ENCODE measurements at places on chromosomes 5 and 9.
A peak's percentile ranks its signal among the peaks of the same experiment; 100 is the strongest.

- DNase-seq: no peak
These were observed 1150.6 kb downstream of the DTWD2 start for GRCh38 chr5:117837786-117838185.

- DNase-seq: no peak
These were observed 212.3 kb upstream of the ATP10B start for GRCh38 chr5:161064297-161064696.

GRCh38 chr5:44885903-44886302, 77.2 kb downstream of the MRPS30 start:
- DNase-seq: no peak

DNA sequence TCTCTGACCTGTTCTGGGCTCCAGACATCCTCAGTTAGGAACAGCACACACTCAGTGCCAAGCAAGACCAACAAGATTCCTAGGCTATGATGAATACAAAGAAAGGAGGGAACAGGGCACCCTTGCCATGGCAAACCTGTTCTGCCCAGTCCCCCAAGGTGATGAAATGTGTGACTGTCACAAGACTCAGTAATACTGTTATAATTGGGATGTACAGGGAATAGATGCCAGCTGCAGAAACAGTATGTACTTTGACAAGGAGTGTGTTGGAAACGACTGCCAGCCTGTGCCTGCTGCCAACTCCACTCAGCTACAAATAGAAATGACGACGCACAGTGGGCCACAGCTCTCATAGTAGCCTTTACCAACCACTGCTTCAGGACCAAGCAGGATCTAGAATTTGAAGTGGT, 453.0 kb downstream of the EFNA5 start:
- DNase-seq: no peak

GRCh38 chr5:51495672-51496071, 112.4 kb downstream of the ISL1 start:
- DNase-seq: no peak

DNA sequence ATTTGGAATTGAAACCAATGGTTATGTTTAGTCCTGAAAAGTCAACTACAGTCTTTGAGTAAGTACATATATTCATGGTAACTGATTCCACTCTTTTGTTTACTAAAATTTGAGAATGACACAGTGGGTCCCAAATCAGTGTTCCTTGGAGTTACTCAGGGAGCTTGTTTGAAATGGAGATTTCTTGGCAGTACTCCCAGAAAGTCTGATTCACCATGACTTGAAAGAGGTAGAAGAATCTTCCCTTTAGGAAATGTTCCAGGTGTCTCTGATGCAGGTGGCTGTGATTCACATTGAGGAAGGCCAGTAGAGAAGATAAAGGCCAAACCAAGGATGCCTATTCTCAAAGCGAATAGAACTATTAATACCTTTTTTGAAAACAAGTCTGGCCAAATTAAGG, 1078.3 kb downstream of the CDH12 start:
- no peak for DNase-seq

DNA sequence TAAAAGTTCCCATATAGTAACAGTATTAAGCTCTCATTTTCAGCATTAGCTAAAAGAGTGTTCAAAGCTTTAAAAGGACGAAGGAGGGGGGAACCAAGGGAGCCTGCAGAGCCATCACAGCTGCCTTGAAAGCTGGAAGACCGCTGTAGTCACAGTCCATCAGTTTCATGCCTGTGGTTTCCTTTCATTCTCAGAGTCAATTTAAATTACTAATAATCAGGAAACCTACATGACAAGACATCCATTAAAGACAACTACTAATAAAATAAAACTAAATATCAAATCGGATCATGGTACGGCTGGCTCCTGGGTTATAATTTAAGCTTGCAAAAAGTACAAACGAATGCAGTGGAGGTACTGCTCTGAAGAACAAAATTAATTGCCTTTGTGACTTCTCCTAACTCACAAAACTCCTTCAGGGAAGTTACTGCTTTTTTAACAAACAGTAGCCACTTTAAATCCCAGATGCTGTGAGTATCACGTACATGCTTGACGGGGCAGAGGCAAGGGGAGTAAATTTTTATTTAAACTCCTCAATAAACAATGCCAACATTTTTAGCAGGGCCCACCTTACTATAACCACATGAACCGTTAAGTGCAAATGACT, 213.5 kb downstream of the DENND1A start:
- DNase-seq: no peak

DNA sequence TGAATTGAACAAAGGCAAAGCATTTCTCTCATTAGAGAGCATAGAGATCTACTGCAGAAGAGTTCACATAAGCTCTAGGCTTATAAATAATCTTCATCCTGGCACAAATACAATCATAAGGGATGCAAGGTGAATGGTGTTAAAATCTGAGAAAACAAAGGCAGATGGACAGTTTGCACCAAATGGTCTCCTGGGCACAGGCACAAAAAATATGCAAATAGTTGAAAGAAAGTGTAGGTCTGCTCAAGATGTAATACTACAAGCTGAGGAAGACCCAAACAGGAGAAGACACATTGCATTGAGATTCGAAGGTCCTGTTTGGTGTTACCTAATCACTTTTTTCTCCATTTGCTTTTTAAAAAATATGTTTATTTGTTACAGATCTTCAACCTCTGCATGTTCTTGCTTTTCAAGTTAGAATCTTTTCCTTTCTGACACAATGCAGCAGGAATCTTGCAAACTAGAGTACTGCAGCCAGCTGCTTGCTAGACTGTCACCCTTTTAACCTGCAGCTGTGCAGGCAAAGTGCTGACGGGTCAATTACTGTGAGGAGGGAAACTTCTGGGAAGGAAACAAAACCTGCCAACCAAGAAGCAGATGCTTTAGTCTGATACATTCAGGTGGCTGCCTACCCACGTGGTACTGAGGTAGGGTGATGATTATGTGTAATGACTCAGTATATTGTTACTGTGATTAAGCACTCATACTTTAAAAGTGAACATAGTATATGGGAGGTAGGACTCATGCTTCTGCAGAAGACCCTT, 1048.6 kb upstream of the SEMA6A start:
- no peak for DNase-seq

GRCh38 chr9:90860826-90861225, 59.2 kb downstream of the SYK start:
- DNase-seq: no peak

DNA sequence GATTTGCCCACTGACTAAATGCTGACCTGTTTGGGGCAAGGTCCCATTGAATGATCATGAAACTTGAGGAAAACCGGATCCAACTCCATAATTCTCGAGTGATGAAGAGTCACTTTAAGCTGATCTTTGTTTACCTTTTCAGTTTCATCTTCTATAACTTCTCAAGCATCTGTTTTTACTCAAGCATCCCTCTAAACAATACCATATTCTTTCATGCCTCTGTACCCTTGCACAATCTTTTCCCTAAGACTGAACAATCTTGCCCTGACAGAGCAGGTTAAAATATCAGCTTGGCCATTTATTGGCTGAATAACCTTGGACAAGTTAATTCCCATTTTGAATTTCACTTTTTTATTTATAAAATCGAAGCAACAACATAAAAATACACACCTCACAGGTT, 39.8 kb downstream of the TYRP1 start:
- DNase-seq: no peak

GRCh38 chr9:79633558-79633957, 61.8 kb downstream of the TLE4 start:
- DNase-seq: no peak

GRCh38 chr9:86308687-86309086, 26.3 kb upstream of the ISCA1 start:
- DNase-seq: no peak

GRCh38 chr5:122316656-122317055, 4.6 kb downstream of the SNCAIP start:
- DNase-seq: no peak

GRCh38 chr5:59222687-59223511, 640.0 kb downstream of the RAB3C start:
- DNase-seq: no peak

DNA sequence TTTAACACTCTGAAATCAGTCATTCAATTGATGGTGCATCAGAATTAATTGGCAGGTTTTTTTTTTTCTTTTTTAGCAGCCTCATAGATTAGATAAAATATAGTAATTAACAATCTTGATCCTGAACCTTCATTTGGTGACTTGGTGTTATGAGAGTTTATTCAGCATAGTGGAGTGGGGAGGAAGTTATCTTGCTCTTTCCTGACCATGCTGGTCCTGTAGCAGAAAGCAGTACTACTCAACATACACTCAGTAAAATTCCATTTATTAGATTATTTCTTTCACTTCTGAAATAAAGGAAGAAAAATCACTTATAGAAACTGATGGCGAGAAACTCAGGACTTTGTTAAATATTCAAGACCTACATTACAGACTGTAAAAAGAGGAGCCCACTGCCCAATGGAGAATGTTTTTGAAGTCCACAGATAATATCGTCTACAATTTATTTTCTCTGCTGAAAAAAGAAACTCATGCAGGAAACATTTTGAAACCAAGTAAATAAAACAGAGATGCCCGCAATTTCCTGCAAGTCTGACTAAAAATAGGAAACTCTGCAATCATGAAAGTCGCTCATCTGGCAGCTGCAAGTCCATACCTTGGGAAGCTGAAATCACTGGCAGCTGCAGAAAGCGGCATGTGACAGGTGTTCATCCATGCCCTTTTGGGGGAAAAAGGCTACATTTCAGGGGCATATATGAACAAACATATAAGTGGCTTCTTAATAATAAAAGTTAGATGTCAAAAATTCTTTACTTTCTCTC, 233.2 kb upstream of the RFX3 start:
- DNase-seq: no peak

DNA sequence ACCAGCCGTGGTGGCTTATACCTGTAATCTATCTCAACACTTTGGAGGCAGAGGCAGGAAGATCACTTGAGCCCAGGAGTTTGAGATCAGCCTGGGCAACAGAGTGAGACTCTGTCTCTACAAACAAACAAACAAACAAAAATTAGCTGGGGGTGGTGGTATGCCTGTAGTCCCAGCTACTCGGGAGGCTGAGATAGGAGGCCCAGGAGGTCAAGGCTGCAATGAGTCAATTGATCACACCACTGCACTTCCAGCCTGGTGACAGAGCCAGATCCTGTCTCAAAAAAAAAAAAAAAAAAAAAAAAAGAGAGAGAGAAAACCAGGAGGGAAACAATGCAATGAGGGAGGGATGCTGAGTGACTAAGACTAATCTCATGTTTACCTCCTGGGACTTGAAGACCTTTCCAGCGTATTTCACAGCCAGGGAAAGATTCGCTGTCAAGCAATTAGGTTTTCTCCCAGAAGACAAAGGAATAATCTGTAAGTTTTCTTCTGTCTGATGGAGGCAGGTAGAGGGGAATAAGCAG, 51.1 kb upstream of the MIER3 start:
- no peak for DNase-seq

DNA sequence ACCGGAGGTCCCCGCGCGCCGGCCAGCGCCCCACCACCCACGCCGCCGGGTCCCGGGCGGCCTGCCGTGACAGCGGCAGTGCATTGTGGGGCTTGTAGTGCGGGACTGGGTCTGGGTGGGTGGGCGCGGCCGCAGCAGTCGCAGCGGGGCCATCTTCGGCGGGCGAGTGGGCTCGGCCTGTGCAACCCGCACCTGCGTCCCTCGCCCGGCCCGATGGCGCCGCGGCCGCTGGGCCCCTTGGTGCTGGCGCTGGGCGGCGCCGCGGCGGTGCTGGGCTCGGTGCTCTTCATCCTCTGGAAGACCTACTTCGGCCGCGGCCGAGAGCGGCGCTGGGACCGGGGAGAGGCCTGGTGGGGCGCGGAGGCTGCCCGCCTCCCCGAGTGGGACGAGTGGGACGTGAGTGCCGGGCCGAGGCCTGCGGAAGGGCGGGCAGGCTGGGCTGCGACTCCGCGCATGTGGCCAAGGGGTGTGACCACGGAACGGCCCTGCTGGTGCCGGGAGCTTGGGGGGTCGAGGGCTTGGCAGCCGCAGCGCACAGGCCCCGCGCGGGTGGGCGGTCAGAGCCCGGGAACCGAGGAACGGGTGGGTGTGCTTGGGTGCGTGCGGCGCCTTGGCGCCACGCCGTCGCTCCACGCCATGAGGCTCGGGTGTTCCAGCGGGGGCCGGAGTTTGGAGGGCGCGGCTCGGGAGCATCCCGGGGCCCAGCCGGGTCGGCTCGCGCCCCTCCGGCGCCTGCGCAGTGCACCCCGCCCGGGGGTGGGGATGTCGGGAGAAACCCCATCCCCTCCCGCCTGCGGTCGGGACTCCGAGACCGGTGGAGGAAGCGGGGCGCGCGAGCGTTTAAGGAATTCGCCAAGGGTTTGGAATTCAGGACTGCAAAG, at the start of gene ARL10:
Gene ARL10, plus strand, starts transcription at position 137 of the 881 bp plus-strand sequence. Its CDS starts 77 bp downstream, at position 214.
- DNase-seq: peak; percentile 34

DNA sequence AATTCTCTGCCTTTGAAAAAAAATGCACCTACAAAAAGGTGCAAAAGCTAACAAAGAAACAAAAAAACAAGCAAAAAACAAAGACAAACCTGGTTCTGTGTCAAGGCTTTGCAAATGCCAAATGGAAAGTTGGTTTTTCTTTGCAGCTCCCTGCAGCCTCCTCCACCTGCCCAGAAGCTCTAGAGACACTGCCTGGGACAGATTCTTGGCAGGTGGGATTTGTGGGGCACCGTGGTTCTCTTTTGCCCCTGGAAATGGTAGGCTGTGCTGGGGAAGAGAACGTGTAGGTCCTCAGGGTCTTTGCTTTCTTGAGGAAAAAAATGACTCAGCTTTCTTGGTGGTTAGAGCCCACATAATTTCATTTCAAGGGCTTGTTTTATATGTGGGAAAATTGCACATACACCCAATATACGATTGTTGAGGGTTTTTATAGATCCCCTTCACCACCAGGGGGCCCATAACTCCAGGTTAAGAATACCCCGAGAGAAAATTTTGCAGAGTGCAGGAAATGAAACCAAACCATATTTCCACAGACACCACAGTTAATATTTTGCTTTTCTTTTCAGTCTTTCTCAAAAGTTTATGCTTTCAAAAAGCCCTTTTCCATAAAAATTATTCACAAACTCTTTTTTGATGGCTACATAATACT, 58.7 kb downstream of the NXNL2 start:
- DNase-seq: no peak

- DNase-seq: no peak
These were observed 162.9 kb upstream of the ELL2 start for GRCh38 chr5:96124589-96124988.

- DNase-seq: peak; percentile 93
These were observed 188.8 kb downstream of the CSNK1G3 start for GRCh38 chr5:123700624-123701287.

GRCh38 chr5:134450374-134450773, 38.7 kb upstream of the CDKN2AIPNL start:
- no peak for DNase-seq

- peak; percentile 99 for DNase-seq
These were observed 117.9 kb upstream of the FST start for GRCh38 chr5:53362521-53362941.
